ENCODE measurements at places on chromosomes 11 and 22.

DNA sequence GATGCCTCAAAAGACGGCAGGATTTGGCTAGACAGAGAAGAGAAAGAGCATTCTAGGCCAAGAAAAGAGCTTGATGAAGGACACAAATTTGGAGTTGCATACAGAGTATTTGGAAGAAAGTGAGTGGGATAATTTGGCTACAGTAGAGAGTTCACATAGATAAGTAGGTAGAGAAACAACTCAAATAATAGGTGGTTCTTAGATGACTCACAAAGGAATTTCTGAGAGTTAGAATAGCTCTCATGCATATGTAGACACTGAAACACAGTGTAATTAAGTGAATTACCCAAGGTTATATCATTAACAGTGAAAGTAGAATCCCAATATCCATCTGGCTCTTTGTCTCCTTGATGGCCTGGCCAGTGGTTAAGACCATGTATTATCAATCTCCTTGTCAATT is 228.6 kb upstream of the DDI1 start:
- no peak for DNase-seq

- DNase-seq, result no peak
Observed at GRCh38 chr11:128790196-128790595, 76.9 kb downstream of the KCNJ1 start.

- no peak for DNase-seq
Observed at GRCh38 chr11:17547932-17548331, 873 bp downstream of the OTOG start.

DNA sequence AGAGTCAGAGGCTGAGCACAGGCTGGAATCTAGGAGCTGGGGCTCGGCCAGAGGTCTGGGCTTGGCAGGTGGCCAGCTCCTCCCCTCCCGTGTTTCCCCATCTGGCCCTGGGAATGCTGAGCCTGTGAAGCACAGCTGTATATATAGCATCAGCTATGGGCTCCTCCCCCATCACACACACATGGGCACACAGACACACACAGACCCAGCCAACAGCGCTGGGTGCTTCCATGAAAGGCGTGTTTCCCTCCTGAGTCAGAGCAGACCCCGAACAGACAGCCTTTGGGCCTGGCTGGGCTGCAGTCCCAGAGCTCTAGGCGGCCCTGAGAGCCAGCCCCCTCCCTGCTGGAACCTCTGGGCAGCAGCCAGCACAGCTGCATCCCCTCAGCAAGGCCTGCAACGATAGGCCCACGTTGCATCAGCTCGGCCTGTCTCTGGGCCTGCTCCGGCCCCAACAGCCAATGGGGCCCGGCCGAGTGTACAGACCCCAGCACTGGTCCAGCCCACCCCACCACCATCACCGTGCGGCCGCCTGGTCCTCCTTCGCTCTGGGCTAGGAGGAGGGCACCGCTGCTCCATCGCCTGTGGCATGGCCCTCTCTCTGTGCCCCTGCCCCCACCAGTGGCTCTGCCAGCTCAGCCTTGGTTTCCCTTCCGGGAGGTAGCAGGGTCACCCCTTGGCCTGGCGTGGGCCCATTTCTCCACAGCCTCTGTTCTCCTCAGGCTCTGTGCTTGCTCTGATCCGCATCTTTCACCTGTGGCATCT is 7.6 kb upstream of the SERPINH1 start:
- DNase-seq, result no peak

DNA sequence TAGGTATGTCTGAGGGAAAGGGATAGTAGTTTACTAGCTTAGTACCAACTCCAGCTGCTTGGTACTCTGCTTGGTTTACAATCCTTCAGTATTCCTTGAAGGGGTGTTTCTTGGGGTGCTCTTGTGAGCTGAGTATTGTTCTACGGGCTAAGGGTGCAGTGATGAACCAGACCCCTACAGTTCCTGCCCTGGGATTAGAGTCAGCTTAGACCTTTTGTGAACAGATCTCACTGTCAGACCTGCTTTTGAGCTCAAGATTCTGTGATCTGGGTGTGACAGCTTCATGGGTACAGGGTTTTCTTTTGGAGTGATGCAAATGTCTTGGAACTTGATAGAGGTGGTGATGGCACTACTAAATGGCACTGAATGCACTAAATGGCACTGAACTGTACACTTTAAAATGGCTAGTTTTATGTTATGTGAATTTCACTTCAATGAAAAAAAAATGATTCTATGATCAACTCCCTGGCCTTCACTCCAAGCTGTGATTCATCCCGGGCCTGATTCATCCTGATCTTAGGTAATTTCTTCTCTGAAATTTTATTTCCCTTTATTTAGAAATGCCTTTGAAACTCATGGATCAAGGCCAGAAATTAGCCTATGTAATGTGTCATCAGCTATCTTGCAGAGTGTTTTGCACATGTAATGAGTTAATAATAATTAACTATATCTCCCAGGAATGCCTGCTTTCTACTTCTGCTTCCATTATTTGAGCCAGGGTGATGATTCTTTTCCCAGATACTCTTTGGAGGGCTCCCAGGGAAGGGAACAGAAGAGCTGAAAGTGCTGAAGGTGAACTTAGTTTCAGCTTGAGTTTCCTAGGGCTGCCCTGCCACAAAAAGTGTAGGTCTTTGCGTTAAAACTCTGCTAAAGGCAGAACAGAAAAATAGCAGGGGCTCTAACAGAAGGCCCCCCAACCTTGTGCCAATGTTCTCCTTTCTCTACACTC is 87.9 kb downstream of the NCAM1 start:
- DNase-seq, result no peak

- no peak for DNase-seq
Observed at GRCh38 chr11:72012897-72013721, 14.4 kb downstream of the IL18BP start.

- no peak for DNase-seq
Observed at GRCh38 chr11:72719144-72719543, 33.1 kb downstream of the ARAP1 start.

DNA sequence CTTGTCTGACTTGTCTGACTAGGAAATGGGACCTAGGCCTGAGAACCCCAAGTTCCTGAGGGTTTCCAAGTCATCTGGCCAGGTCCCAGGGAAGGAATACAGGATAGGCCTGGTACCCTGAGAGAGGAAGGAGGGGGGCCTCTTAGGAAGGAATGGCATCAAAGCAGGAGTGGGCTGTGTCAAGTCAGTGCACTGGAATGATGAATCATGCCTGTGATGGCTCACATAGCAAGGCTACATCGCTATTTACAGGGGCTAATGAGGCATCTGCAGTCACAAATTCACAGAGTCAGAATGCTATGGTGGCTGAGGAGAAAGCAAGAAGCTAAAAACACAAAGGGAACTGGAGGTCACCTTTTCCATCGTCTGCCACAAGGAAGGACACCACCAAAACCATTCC is 247.3 kb downstream of the NXPE2 start:
- DNase-seq, result no peak

DNA sequence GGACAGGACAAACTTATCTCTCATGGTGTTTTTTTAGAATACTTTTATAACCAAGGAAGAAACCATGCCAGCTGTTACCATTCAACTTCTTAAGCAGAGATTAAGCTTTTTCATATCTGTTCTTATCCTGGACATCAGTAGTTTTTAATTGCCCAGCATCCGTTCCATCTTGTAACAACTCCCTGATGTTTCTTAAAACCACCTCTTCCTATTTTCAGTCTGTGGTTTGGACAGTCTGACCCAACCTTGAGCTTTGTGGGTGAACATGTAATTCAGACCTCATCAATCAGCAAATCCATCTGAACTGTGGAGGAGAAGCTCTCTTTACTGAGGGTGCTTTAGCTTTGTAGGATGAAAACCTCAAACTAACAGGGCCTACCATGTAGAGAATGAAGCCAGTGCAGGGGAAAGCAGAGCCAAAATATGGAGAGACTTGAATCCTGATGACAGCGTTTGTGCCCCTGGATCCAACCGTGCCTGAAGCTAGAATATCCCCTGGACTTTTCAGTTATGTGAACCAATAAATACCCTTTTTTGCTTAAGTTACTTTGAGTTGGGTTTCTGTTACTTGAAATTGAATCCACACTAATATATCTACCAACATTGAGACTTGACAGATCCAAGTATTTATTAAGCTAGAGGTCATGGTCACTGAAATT is 9.4 kb downstream of the TUG1 start:
- no peak for DNase-seq

DNA sequence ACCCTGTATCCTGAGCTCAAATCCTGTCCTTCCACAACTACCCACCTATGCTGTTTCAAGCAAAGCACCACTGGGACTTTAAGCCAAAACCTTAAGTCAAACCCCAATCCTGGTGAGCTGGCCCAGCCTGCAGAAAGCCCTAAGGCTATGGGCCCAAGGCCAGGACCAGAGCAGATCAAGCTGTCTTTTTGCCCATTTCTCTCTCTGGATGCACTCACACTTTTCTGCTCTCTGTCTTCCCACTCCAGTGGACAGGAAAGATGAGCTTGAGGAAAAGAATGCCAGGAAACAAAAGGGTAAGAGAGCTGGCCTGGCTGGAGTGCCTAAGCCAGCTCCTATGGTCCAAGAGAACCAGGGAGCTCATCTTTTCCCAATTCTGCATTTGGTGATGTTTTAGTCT is 284.3 kb upstream of the ISX start:
- DNase-seq, result no peak

DNA sequence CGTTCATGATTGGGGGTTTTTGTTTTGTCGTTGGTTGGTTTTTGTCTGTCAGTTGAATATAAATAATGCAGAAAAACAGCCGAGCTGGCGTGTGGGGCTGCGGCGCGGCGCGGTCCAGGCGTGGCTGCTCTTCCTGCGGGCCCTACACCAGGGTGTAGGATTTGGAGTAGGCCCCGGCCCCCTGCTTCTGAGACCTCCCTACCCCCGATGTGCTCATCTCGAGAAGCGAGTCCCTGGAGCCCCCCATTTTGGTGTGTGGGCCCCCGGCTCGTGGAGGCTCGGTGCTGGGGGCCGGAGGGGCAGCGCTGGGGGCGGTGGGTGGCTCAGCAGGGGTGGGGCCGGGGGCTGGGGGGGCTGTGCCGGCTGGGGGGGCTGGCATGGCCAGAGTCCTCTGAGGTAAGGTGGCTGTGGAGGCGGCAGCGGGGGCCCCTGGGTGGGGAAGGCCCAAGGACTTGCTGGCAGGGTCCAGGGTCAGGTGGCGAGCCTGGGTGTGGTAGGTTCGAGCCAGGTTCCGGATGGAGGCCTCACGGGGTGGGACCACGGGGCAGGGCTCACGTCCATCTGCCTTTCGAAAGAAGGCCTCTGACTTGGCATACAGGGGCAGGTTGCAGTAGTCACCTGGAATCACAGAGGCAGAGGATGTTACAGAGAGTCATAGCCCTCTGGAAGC is 100.7 kb downstream of the CEP164 start:
- no peak for DNase-seq

- no peak for DNase-seq
Observed at GRCh38 chr11:15969281-15969680, 387.1 kb downstream of the SOX6 start.

DNA sequence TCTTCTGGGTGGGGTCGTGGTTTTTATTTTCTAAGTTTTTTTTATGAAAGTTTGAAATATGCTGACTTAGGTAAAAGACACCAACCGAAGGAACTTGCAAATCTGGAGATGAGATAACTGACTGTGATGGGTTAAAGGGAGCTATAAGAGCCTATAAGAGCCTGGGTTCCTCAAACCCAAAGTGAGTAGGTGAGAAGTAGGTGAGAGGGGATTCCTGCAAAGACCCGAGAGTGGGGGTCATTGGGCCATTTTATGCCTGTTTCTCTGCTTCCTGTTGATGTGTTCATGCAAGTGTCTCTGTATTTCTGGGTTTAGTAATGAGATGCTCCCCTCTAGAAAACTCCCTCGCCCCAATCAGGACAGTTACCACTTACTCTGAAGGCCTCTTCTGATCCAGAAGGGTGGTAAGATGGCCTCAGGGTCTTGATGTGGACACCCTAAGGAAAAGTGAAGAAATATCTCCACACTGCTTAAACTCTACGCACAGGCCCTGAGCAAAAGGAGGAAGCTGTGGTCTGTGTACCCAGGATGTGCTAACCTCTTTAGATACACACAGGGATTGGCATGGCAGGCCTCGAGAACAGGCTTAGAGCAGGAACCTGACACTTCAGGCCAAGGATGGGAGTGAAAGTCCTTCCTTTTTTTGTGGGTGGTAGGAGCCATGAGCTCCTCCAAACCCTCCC is 1.8 kb downstream of the FLI1 start:
- peak; percentile 36 for DNase-seq

GRCh38 chr11:65575568-65576231 is at the start of gene EHBP1L1:
Gene EHBP1L1 (plus strand): TSS chr11:65576053. CDS start chr11:65576303, 250 bp downstream.
- peak; percentile 88 for DNase-seq

DNA sequence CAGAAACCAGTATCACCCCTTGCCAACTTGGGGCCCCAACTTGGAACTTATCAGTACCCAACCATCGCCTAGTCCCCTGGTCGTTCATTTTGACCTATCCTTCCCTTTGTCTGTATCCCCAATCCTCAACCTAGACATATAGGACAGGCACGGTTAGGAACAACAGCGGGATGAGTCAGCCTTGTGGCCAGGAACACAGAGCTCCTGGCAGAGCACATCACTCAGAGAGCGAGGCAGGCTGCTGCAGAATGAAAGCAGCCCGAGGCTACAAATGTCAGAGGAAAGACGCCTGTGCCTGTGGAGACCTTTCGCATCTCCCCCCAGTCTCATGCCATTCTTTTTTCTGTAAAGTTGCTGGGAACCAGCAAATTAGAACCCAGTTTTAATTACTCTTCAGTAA is 14.6 kb downstream of the DKK3 start:
- DNase-seq, result no peak

DNA sequence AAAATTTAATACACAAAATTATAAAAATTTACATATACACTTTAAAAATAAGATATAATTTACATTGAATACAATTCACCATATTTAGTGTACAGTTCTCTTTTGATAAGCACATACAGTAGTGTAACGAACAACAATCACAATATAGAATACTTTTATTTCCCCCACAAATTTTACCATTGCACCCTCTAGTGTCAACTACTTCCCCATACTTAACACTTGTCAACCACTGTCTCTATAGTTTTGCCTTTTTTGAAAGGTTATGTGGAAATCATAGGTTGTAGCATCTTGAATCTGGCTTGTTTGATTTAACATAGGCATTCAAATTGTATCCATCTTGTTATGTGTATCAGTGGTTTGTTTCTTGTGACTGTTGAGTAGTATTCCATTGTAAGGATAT is 21.3 kb upstream of the PANX1 start:
- no peak for DNase-seq

DNA sequence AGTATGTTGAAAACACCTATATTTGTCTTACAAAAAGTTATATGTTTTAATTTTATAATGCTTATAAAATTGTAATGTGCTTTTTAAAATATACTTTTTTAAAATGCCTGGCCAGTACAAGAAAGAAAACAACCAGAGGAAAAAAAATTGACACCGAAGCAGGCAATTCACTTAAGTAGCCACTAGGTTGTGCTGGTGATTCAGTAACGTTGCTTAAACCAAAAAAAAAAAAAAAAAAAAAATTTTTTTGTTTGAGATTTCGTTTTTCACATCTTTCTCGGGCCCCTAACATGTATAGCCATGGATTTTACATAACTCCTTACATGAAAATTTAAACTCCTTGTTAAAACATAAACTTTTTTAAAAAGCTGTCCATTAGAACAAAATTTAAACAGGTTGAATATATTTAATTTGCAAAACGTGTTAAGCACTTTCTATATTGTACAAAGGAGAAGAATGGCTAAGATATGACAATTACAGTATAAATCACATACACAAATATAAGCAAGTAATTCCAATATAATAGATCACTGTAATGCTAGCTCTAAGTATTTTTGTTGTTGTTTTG is 9.2 kb downstream of the OR8B4 start:
- DNase-seq, result peak; percentile 4

GRCh38 chr11:133072858-133073582 is 459.3 kb downstream of the OPCML start:
- no peak for DNase-seq

GRCh38 chr11:35265755-35266454 is 126.9 kb downstream of the CD44 start:
- no peak for DNase-seq

Data from germinal center (tissue), 1 donor.